Epithelial cell of esophagus (primary cell): ENCODE measurements at places on chromosomes 6 and 20.

- peak; percentile 1 for DNase-seq
Measured at GRCh38 chr20:39429726-39430125, 467.6 kb downstream of the DHX35 start.

GRCh38 chr6:68069921-68070710, 565.0 kb upstream of the ADGRB3 start:
- DNase-seq, result no peak

GRCh38 chr6:68559716-68560115, 75.4 kb upstream of the ADGRB3 start:
- peak; percentile 1 for DNase-seq

DNA sequence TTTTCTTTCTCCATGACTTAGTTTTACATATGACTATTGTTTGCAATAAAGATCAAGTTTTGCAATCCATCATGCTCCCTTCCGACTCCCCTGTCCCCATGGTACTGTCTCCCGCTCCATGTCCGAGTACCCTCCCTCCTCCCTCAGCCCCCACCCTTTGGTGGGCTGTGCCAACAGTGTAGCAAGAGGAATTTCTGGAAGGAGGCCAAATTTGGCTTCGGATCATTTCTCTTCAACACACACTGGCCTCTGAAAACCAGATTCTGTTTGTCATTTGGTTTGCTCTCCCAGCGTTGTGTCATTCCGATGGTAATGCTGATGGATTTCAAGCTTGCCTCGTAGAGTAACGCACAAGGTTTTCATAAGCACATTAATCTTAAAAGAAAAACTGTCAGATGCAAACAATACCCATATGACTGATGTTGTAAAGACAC, 22.9 kb upstream of the PAX1 start:
- no peak for DNase-seq

DNA sequence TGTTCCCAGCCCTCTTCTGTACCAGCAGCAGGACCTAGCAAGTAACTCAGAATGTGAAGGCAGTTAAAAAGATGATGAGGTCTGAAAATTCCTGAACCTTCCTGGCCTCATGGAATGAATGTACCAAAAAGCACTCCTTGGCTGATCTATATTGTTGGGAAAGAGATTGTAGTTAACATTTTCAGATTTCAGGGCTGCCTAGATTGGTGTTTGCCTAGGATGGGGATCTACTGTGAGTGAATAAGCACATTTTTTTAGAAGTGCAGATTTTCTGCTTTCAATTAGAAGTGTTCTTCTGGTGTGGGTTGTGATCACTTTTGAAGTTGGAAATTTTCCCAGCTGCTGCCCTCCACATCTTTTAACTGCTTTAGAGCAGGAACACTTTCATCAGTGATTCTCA, 6.2 kb downstream of the MYLIP start:
- DNase-seq, result no peak

DNA sequence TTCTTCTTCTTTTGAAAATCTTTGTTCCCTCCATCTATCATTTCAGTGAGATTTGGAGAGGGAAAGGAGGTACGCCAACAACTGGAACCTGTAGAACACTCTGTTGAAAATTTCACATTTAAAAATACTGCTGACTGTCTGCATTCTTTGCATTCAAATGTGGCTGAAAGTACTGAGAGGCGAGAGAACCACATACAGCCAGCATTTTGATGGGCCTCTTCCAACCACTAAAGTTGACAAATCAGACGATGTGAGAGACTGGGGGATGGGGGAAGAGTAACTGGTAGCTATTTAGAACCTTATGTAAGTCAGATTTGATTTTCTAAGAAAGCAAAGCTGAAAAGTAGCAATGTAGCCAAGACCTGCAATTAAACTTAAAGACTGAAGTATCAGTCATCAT, 77.5 kb downstream of the FKBP5 start:
- DNase-seq, result no peak

DNA sequence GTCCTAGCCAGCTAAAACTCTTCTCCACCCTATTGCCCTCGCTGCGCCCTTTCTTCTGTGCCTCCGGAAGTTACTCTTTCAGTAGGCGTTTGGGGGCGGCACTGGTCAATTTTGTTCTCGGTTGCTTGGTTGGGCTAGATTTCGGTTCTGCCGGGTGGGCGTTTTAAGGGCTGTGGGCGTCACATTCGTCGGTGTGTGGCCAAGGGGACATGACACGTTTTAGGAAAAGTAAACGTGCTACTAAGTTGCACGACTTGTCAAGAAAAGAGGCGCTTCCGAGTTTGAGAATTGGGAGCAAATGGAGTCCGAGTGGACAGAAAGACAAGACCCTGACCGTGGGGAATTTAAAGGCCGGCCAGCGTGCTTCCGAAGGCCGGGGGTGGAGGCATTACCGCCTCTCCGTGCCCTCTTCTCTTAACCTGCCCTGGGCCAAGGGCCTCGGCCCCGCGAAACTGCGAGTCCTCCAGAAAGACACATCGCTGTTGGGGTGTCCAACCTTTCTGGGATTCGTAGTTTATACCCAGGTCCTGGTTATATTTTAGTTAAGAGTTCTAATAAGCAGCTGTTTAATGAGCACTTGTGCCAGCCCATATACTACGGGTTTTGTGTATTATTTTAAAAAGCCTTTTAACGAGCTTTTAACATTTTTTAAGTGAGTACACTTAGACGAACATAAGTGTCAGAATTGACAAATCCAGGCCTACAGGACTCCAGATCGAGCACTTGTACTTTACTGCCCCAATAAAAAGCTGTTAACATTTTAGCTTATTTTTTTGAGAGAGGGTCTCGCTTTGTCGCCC, 664 bp upstream of the BAG6 start:
- no peak for DNase-seq

DNA sequence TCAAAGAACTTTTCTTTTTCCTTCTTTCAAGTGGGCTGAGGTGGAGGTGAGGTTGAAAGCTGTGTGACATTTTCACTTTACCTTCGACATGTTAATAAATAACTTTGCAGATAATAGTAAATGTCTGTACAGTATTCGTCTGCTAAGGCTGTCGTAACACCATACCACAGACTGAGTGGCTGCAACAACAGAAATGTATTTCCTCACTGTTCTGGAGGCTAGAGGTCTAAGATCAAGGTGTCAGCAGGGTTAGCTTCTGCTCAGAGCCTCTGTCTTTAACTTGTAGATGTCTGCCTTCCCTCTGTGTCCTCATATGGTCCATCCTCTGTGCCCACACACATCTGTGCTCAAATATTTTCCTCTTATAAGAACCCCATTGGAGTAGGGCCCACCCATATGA, 14.9 kb downstream of the PHACTR2 start:
- no peak for DNase-seq

- DNase-seq, result no peak
Measured at GRCh38 chr20:63804308-63804636, 26.8 kb downstream of the ZBTB46 start.

DNA sequence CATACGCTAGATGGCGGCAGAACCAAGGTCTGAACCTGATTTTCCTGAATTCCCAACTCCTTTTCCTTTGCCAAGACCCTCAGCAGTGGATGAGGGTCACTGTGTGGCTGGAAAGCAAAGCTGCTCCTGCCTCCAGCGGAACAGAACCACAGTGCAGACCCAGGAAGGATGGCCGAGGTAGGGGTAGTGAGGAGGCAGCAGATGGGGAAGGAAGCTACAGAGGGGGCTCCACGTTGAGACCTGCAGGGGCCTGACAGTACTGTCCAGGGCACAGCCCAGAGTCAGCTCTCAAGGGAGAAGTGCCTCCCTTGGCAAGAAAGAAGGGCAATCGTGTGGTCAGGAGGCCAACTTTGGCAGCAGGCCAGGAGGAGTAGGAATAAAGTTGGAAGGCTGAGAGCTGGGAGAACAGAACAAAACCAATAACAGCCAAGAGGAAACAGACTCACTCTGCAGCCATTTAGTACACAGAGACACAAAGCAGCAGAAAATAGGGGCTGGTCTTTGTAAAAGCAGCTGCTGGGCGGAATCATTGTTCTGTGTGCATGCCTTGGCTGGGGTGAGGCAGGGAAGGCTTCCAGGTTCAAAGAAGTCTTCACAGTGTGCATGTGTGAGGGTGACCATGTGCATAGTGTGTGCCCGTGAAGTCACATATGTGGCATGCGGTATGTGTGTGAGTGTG, 3.1 kb downstream of the GABRR2 start:
- DNase-seq, result peak; percentile 39

- no peak for DNase-seq
Measured at GRCh38 chr20:48790473-48791003, 37.3 kb downstream of the PREX1 start.

DNA sequence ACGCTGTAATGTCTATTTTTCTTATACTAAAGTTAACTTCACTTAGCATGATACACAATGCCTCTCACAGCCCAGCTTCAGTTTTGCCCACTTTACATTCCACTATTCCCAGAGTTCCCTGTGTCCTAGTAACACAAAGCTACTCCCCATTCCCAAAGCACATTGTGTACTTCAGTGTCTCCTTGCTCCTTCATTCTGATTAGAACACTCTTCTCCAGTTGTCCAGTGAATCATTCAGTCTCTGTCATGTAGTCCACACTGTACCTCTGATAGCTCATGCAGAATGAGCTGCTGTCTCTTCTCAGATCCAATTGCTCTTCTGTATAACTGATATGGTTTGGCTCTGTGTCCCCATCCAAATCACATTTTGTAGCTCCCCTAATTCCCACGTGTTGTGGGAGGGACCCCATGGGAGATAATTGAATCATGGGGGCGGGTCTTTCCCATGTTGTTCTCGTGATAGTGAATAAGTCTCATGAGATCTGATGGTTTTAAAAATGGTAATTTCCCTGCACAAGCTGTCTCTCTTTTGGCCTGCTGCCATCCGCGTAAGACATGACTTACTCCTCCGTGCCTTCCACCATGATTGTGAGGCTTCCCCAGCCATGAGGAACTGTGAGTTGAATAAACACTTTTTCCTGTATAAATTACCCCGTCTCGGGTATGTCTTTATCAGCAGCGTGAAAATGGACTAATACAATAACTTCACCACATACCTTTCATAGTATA, 2.1 kb upstream of the TMX4 start:
- no peak for DNase-seq

DNA sequence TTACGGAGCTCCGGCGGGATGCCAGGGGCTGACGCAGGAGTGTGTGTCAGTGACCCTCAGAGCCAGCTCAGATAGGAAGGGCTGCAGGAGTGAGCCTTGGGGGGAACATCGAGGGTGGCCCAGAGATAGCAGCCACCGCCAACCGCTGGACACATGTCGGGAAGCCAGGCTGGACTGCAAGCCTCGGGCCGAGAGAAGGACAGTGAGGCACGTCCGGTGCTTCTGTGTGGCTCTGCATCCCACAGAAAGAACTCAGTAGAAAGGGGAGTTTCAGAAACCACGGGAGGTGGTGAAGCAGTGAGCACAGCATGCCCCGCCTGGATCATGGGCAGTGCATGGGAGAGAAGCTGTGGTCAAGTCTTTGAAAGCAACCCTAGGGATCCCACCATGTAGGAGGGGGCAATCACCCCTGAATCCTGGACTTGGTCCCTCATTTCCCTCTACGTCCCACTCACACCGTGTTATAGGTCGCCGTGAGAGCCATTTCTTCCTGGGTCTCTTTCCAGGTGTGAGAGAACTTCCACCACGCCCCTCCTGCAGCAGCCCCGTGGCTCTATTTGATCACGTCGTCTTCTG, 383.7 kb upstream of the CDH4 start:
- no peak for DNase-seq

GRCh38 chr20:45878076-45878761, 2.8 kb upstream of the ZSWIM1 start:
- no peak for DNase-seq

GRCh38 chr6:20441921-20442320, 40.2 kb downstream of the E2F3 start:
- DNase-seq, result no peak

DNA sequence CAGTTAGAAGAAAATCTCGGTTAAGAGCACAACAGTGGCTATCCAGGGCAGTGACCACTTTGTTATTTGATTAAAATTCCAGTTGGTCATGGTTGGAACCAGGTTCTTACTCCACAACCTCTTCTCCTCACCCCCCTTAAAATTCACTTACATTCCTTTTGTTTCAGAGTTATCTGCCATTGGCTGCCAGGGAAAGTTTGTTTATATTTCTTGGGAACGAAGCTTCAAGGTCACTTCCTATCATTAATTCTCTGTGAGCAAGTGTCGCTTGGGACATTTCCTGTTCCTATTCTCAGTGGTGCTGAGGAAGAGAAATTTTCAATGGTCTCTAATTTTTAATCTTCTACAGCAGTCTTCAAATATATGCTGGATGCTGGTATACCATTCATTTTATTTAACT, 121.1 kb upstream of the COL21A1 start:
- DNase-seq, result no peak

GRCh38 chr6:17712576-17712975, 5.9 kb upstream of the NUP153 start:
- no peak for DNase-seq

GRCh38 chr6:166704171-166704570, 77.1 kb upstream of the RPS6KA2 start:
- DNase-seq, result no peak

DNA sequence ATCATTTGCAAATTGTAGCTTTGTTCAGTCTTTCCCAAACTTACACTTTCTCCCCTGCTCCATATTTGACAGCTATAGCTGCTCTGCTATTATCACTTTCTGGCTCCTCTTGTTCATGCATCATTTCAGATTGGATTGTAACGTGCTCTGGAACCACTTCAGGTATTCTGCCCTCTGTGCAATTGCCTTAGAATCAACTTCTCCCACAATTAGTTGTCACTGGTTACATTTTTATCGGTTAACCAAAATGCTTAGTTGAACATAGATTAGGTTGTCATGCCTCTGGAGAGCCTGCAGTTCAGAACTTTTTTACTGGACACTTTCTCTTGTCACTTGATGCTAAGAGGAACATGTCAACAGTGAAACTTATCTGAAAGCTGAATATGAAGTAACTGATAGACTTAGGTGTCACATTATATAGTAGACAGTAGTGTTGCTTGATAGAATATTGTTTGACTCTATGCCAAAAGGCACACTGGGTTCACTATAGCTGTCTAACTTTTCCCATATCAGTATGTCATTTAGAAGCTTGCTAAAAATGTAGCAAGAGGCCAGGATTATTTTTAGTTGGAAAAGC, 127.7 kb upstream of the PTPRK start:
- DNase-seq, result no peak

DNA sequence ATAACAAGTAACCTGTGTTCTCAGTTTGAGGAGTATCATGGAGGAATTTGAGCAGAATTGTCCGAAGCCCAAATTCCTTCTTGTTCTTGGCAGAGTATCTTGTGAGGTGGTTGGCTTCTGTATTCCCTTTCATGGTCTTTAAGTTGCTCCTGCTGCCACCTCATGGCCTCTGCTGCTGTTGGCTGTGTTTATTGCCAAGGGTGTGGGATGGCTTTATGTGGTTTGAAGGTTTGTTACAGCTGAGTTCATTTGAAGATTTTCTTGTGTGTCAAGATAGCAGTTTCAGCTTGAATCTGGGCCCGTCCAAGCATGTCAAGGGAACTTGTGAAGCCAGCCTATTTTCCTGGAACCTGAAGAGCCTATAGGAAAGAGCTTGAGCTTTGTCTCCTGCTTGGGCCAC, 20.2 kb upstream of the TTK start:
- DNase-seq, result peak; percentile 86
